ENCODE measurements at places on chromosomes 1 and 21.
A peak's percentile ranks its signal among the peaks of the same experiment; 100 is the strongest.

- DNase-seq: no peak
Measured at GRCh38 chr1:9726406-9726805, 74.9 kb downstream of the PIK3CD start.

- no peak for DNase-seq
Measured at GRCh38 chr1:102045752-102046151, 49.0 kb upstream of the OLFM3 start.

DNA sequence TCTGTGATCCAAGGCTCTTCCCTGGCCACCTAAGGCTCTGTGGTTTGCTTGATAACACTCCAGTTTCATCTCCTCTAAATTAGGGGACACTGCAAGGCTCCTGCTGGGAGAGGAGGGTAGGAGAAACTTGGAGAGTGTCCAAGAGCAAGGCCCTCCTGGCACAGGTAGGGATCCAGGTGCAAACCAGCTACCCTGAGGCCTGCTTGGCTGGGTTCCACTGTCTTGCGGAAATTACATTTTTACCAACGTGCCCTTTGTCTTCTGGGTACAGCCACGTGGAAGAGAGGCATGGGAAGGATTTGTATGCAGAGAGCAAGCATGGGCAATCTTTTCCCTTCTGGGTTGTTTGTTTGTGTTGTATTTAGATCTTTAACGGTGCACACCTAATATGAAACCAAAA is 132.5 kb downstream of the PRDM2 start:
- DNase-seq: peak; percentile 1

DNA sequence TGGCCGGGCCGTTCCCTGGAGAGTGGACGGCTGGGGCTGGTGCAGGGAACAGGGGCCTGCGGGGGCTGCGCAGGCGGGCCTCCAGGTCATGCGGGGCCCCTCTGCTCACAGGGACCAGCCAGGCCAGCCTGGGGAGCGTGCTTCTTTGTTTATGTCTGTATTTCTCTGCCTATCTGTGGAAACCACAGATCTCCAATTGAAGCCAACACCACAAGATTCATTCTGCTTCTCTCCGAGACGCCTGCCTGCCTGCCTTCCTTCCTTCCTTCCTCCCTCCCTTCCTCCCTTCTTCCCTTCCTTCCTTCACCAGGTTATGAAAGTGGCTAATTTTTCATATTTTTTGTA is 39.9 kb upstream of the HMGN1 start:
- no peak for DNase-seq

GRCh38 chr1:180282401-180283044 is 52.5 kb downstream of the LHX4 start:
- no peak for DNase-seq

Data from GM03348 (cell line).